ENCODE measurements at places on chromosomes 5 and 9. TPM values are rescaled to one million over a fixed set of nuclear protein-coding genes. Genes with fewer than 3 reads are reported as not detected.

GRCh38 chr5:133425222-133425621, 187.1 kb downstream of the FSTL4 start:
- no peak for DNase-seq

GRCh38 chr5:121218086-121218485, 633.6 kb upstream of the FTMT start:
- DNase-seq = no peak

The PCSK5 gene
- 19.0 TPM for polyA plus RNA-seq

The ABLIM3 gene
- polyA plus RNA-seq = 2.8 TPM

DNA sequence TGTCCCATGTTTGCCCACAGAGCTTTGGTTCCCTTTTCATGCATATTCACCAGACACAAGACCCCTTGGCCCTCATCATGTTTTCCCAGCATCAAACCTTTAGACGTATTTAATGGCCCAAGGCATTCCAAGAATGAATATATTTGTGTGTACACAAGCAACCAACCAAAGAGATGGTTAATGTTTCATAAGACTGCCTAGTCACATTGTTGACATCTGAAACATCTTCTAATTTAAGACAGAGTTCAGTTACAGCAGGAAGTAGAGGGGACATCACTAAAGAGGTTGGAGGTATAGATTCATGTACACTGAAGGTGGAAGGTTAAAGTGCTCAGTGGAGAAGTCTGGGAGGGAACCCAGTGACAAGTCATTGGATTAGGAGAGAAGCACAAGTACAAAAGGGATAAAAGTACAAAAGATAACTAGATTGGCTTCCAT, 49.1 kb downstream of the SUSD1 start:
- peak; percentile 48 for DNase-seq

The ORM2 gene
- polyA plus RNA-seq = 0.35 TPM

The SLC25A2 gene
- polyA plus RNA-seq = 0.17 TPM

The PTGR1 gene
- polyA plus RNA-seq = 263 TPM

DNA sequence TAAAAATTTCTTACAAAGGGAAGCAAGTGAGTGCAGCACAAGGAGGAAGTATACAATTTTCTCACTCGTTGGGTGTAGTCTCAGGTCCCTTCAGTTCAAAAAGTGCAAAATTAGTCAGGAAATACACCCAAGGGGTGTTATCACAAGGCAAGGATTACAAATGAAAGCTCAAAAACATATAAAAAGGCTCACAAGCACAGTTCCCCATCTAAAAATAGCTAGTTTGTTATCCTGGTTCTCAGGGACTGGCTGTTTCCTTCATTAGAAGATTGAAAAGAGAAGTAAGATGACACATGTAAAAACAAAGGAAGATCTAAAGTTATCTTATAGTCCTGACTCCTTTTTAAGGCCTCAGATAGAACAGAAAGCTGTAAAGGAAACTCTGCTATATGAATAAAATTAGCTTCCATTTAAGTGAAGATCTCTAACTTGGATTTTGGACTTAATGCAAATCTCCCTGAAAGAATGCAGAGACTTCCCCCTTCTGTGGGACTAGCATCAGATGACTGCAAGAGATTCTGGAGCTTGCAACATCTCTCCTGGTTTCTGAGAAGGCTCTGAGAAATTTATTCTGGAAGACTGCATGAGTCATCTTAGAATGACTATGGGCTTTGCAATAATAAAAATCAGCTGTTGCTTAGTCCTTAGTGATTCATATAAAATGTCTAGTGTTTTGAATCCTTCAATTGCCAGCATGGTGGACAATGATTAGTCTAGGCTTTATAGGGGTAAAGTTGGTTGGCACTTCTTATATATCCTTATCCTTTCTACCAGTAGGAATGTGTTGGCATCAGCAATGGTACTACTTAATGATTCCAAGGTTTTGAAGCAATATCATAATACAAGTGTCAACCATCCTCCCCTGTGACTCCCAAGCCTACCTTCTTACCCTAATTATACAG, 25.4 kb downstream of the DAB2 start:
- DNase-seq = no peak
